ENCODE measurements at places on chromosomes 11 and 22.

DNA sequence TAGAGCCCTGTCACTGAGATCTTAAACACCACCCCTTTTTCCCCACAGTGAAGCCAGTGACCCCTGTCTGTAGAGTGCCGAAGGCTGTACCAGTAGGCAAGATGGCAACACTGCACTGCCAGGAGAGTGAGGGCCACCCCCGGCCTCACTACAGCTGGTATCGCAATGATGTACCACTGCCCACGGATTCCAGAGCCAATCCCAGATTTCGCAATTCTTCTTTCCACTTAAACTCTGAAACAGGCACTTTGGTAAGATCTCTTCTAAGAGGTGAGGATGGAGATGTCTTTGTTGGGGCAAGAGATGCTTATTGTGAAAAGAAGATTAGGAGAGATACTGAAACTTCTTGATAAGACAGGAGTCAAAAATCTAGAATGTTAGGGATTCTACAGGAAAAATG lies 75.9 kb downstream of the JAM3 start:
- no peak for DNase-seq

DNA sequence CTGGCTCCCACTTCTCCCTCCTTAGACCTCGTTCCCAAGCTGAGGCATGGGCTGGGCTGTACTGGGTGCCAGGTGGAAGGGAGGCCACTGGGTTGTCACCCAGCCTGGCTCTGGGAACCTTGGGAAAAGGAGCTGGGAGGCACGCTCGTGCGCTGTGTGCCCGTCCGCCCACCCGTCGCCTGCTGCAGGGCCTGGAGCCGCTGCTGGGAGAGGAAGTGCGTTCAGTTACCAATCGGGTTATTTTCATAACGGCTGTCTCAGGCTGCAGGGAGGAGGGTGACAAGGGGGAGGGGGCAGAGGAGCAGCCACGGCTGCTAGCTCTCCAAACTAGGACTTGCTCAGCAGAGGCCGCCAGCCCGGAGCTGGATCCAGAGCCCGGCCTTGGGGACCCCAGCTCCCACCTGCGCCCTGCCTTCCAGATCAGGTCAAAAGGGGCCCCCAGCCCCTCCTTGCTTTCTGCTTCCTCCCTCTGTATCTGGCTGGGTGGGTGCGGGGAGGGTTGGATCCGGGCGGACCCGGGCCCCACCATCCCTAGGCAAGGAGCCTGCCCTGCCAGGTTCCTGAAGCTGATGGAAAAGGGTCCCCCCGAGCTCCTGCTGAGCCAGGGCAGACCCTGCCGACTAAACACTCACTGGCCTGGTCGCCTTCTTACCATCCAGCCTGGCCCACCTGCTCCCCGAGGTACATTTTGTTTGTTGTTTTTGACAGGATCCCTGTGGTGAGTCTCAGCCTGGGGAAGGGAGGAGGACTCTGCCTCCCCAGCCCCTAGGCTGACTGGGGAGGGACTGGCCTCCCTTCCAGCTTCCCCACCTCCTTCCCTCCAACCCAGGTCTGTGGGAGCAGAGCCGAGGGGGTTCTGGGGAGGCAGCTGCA lies 14.3 kb downstream of the DGKZ start:
- DNase-seq = peak; percentile 52

DNA sequence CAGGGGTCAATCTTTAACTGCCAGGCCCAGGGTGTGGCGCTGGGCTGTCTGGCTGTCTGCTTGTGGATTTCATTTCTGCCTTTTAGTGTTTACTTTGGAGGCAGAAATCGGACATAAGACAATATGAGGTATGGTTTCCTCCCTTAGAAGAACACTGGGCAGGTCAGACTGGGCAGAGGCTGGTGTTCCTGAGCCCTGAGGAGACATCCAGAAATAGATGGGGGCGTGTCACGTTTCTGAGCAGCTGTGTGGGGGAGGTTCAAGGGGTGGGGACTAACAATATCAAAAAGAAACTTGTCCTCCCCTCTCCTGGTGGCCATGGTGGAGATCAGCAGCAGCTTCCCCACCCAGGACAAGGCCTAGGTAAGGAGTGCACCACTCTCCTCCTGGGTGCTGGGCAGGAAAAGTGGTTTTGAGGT lies at the start of gene ART1:
ART1 (plus strand) TSS at position 312 of the 419 bp plus-strand sequence. CDS start 14,086 bp downstream, outside the sequence.
- no peak for DNase-seq

DNA sequence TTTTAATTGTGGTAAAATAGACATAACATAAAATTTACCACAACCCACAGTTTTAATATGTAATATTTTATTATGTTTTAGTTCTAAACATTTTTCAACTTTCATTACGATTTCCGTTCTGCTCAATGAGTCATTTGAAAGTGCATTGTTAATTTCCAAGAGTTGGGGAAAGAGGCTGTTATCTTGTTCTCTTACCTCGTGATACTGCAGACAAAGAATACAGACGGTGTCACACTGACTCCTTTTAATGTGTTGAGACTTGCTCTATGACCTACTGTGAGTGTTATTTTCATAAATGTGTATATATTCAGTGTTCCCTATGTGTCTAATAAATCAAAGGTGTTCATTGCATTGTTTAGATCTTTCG lies 10.8 kb upstream of the RAC2 start:
- no peak for DNase-seq

DNA sequence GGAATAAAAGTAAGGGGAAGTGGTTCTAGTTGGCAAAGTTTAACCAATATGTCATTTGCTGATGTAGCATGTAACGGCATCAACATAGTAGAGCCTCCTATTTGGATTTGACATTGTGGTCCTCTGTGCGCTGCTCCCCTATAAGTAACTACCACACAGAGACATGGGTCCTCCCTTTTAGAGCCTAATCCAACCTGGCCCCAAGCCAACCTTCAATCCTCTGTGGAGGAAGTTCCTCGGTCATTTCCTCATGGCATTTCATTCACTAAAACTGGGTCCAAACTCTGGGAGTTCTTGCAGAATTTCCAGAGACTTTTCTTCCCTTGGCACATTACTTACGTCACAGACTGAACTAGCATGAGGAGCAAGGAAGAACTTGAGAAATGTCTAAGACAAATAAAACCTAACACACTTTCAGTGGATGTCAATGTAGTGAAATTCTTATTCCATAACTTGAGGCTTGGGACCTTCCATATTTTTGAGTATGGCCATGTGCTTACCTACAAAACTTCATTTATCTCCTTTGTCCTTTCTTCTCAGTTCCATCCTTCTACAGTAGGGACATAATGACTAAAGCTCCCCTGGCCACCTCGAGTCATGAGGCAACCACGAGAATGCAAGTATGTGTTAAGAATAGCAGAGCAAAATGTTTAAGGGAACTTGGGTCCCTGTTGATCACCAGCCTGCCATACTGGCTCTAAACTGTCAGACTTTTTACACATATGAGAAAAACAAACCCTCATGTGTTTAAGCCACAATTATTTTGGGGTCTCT lies 34.7 kb downstream of the MMP20 start:
- peak; percentile 24 for DNase-seq

DNA sequence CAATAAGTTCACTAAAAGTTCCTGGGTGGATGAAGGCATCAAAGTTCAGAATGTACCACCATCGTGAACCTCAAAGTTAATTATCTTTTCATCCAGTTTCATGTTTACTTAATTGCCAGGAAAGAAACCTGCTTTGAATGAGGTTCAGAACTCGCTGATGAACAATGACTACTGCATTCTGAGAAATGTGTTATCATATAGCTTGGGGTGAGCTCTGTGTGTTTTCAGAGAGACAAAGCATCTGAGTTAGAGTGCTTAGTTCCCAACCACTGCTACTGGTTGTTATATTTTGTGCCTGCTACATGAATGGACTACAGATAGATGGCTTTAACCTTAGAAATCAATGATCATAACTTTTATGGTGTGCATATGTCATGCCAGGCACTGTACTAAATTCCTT lies 1131.0 kb downstream of the DLG2 start:
- no peak for DNase-seq

DNA sequence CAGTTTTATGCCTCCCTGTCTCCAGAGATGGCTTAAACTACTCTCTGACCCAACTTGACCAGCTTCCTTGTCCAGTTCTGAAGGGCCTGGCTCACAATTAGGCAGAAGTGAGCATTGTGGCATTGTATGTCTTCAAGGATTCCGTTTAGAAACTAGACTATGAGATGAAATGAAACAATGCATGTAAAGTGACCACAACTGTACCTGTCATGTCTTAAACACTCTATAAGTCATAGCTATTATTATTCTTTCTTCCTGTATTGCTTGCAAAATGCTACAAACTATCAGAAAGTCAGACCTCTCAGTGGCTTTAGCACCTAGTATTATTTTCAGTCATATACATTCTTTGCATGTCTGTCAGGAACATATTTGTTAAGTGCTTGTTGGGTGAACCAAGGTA lies 127.9 kb upstream of the MTMR2 start:
- no peak for DNase-seq

DNA sequence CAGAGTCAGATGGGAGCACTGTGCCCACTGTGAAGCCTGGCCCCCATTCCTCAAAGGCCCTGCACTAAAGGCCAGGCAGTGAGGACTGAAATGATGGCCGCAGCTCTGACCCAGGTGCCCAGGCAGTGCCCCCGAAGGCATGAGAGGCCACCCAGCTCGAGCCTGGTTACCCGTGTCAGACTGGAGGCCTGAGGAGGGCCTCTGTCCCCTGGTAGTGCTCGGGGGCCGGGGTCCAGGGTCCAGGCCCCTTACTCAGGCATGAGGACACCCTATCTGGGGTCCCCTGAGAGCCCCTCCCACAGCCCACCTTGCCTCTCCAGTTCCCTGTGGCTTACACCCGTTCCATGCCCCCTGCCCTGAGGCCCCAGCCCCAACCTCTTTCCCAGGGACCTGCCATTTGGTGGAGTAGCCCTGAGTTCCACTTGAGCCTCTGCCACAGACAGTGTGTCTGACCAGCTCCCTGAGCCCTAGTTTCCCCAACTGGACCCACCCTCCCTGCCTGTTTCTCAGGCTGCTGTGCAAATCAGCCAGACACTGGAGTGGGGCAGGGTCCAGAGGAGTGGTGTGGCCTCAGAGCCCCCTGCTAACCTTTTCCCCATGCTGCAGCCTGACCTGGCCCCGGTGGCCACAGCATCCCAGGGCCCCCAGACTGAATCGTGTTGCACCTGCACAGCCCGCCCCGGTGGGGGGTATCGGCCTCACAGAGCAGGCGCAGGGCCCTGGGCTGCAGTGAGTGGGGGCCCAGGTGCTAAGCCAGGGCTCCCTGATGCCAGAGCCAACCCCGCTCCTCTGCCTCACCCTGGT lies 10.8 kb upstream of the ANKRD13D start:
- DNase-seq = no peak

GRCh38 chr11:12239804-12240371 lies 129.5 kb downstream of the MICAL2 start:
- DNase-seq = no peak

DNA sequence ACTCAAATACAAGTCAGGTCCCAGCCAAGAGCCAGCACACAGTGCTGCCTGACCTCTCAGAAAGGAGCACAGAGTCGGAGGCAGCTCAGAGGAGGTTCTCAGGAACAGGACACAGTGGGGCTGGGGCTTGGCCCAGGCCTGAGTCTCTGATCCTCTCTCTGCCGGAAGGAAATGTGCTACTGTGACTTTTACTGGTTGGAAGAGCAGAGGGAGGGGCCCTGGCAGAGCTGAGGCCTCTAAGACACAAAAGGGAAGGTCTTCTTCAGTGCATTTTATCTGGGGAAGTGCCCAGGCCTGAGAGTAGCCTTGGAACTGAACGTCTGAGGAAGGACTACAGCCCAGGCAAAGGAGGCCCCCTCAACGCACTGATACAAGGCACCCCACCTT lies 16.2 kb upstream of the CASTOR1 start:
- peak; percentile 84 for DNase-seq

- DNase-seq = no peak
Observed at GRCh38 chr11:57539342-57539741, 1.9 kb downstream of the SMTNL1 start.

DNA sequence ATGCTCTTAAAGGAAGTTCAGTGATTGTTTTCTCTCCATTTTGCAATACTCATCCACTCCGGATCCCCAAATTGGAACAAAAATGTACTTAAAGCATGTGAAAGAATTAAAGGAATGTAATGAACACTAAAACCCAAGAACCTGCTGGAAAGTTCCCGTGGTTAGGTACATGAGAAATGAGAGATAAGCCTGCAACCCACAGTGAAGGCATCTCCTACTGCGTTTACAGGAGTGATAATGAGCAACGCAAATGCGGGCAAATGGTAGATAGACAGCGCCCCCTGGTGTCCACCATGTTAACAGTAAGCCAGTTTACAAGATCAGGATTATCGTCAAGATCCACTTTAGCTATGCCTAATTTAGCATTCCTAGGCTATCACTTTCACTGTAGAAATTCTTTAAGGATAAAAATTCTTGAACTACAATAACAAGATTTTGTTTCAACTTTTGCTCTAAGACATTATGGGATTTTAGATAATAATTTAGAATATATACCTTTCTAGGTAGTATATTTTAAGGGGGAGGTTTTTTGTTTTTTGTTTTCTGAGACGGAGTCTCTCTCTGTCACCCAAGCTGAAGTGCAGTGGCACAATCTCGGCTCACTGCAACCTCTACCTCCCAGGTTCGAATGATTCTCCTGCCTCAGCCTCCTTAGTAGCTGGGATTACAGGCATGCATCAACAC lies 29.9 kb downstream of the ALG9 start:
- peak; percentile 87 for DNase-seq

- no peak for DNase-seq
Observed at GRCh38 chr22:25070956-25071355, 118.4 kb downstream of the KIAA1671 start.

GRCh38 chr11:35791088-35791958 lies 128.7 kb downstream of the TRIM44 start:
- no peak for DNase-seq

- no peak for DNase-seq
Observed at GRCh38 chr11:77416357-77416756, 57.5 kb downstream of the PAK1 start.

- DNase-seq = no peak
Observed at GRCh38 chr11:122094836-122095235, 21.2 kb downstream of the BLID start.

GRCh38 chr11:72642884-72643522 lies 31.2 kb downstream of the PDE2A start:
- peak; percentile 41 for DNase-seq

DNA sequence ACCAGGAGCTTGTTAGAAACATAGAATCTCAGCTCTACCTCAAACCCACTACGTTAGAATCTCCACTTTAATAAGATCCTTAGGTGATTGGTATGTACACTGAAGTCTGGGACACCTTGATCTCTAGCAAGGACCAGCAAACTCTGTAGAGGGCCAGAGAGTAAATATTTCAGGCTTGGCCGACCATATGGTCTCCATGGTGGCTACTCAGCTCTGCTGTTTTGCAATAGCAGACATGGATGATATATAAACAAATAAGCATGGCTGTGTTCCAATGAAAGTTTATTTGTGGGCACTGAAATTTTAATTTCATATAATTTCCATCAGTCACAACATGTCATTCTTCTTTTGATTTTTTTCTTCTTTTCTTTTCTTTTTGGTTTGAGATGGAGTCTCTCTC lies 23.9 kb downstream of the UBASH3B start:
- no peak for DNase-seq

- DNase-seq = no peak
Observed at GRCh38 chr22:39503630-39504029, 1.5 kb downstream of the MIEF1 start.

GRCh38 chr11:43943372-43943930 lies 1.0 kb downstream of the C11orf96 start:
- DNase-seq = no peak

GRCh38 chr11:101582989-101583250 lies 887 bp downstream of the TRPC6 start:
- no peak for DNase-seq

Measured in KG1 (cell line).